ENCODE measurements at places on chromosomes 2 and 18.

- DNase-seq = no peak
Observed at GRCh38 chr2:173221937-173222594, 132.6 kb upstream of the CDCA7 start.

GRCh38 chr2:217802266-217802665, 200.5 kb downstream of the TNS1 start:
- DNase-seq = no peak

DNA sequence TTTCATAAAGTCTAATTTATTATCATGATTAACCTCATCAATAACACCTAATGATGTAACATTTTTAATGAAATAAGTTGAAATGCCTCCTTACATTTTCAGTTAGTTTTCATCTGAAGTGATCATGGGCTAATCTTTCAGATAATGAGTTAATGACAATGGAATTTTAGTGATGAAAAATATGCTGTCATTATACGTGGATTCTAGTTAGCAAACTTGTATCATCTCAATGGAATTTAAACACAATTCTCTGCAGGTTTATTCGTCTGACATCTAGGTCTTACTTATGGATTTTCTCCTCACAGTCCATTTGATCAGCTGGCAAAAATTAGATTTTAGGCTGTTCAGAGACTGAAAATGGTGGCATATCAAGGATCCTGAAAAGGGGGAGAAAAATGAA, 885.0 kb downstream of the SLC4A3 start:
- DNase-seq = no peak

- DNase-seq = no peak
Observed at GRCh38 chr18:34704823-34705222, 5.3 kb upstream of the DTNA start.

- DNase-seq = no peak
Observed at GRCh38 chr2:173782681-173783080, 182.5 kb downstream of the SP3 start.

GRCh38 chr2:150476809-150477302, 10.6 kb downstream of the RND3 start:
- no peak for DNase-seq

DNA sequence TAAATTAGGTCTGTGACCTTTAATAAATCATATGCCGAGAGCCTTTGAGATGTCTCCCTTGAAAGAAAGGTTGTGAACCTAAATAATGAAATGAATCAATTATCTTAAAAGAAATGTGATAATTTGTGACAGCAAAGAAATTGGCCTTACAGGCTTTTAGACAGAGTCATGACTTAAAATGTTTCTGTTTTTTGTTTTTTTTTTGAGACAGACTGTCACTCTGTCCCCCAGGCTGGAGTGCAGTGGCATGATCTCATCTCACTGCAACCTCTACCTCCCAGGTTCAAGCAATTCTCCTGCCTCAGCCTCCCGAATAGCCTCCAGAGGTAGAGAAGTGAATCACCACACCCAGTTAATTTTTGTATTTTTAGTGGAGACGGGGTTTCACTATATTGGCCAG, 898.0 kb downstream of the CNTNAP5 start:
- DNase-seq = no peak

DNA sequence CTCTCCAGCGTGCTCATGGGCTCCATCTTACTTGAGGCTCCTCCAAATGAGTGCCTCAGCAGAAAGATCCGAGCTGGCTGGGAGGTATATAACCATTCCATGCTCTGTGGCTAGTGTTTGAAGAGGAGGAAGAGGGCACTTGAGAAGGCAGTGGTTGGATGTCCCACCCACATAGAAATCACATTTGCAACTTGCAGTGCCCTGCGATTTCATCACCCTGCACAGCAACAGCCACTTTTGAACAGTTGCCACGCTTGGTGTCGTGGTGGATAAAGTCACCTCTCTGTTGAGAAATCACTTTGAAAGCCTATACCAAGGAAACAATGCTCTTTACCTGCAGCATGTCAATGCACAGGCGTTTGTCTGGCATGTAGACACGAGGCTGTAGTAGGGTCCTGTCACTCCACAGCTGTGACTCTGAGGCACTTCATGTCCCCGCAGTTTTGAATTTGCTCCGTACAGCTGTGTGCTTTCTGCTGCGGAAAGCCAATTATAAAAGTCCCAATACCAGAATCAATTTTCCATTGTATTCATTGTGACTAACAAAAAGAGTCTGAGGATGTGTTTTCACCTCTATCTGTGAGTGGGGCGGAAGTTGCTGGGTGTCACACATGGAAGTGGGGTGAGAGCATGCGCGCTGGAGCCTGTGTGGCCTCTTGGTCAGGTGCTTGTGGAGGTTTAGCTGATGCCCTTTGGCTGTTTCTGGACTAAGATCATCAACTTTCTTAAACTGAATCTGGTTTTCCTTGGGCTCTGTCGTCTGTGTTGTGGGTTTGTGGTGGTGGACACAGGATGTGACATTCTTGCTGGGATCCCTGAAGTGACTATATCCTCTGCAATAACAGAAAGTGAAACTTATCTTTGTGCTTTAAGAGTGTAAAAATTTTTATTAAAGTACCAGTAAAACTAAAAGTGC, 2.8 kb downstream of the CNDP2 start:
- DNase-seq = peak; percentile 56

- no peak for DNase-seq
Observed at GRCh38 chr2:203177361-203177760, 61.5 kb upstream of the CYP20A1 start.

DNA sequence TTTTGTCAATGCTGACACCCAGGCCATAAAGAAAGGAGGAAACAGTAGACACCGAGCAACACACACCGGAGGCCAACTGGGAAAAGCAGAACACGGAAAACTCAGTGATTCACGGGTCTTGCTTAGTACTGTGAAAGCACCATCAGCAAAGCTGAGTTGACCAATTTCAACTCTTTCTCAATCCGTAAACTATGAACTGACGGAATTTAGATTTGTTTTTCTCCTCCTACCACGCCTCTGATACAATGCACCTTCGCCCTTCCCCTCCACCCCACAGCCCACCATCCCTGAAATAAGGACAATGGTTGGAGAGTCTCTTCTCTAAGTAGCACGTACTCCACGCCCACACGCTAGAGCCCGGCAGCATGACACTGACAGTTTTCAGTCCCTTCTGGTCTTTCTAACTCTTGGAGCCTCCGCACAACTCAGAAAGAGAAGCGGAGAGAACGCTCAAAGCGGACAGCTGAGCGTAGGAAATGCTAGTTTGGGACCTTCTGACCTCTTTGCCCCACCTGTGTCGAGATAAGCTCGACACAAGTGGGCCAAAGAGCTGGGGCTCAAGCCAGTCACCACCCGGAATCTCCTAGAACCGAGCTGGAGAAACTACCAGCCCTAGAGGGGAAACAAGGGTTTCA, 669 bp downstream of the LNPK start:
- DNase-seq = peak; percentile 2

DNA sequence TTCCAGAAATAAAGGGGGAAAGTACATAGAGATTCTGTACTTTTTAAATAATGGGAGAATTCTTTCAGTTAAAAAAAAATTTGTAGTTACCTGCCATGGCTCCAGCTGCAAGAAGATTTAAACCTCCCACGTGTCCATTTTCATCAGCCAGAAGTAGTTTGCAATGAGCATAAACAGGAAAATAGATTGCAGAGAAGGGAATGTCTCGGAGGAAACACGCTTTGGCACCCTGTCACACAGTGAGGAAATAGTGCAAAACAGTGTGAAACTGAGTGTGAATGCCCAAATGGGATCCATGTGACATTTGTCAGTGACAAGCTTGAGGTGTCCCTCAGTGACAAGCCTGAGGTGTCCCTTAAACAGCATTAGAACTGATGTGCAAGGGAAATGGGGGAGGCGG, 102.7 kb downstream of the SLC25A12 start:
- no peak for DNase-seq

- DNase-seq = no peak
Observed at GRCh38 chr2:206084439-206084869, 1.5 kb downstream of the INO80D start.

- no peak for DNase-seq
Observed at GRCh38 chr2:240428245-240428644, 7.2 kb upstream of the GPC1 start.

GRCh38 chr2:216770050-216770449, 74.7 kb upstream of the IGFBP5 start:
- DNase-seq = no peak

GRCh38 chr2:231665245-231666170, 42.8 kb upstream of the PTMA start:
- no peak for DNase-seq

- DNase-seq = no peak
Observed at GRCh38 chr2:180385601-180386201, 378.6 kb upstream of the CWC22 start.

All from stimulated activated CD8-positive, alpha-beta memory T cell treated with anti-CD3 and anti-CD28 coated beads, Interleukin-4, amount 100 ng/mL, for 1 hour (primary cell).